Ovary (tissue), 10 donors: ENCODE measurements at places on chromosomes 16 and 17.

DNA sequence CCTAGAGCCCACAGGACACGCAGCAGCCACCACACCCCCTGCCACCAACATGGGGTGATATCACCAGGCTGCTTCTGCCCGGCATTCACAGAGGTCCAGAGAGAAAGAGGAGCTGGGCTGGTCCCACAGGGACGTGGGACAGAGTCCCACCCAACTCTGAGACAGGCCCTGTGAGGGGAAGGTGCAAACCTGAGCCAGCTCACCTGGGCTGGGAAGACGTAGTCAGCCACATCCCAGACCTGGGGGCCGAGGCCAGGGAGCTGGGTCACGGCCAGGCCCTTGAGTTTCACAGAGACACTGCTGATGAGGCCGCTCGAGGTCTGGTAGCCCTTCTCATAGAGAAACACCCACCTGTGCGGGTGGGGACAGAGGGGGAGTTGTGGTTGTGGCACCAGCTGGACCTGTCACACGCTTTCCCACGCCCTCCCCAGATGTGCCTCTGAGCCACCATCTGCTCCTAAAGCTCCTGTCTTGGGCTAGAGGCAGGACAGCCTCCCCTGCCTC, 11.2 kb downstream of the P2RX1 start:
- DNase-seq = no peak

GRCh38 chr16:76277460-76278030, 344 bp downstream of the CNTNAP4 start:
- no peak for DNase-seq

DNA sequence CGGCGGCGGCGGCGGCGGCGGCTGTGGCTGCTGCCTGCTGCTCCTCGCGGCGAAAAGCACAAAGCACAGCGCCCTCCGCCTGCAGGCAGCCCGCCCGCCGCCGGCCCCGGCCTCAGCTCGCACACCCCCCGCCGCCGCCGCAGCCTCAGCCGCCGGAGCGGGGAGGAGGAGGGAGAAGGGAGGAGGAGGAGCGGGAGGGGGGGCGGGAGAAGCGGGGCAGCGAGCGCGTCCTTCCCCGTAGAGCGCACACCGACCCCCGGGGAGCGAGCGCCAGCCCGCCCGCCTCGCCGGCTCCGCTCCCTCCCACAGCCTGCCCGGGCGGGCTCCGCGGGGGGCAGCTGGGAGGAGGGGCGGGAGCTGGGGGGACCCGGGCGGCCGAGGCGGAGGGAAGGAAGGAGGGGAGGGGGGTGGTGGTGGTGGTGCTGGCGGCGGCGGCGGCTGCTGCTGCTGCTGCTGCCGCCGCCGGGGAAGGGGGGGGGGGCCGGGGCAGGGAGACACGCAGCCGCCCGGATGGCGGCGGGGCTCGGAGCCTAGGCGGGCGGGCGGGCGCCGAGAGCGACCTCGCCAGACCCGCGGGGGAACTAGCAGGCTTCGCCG, at the start of gene UBTF:
UBTF (minus strand) TSS at position 60 of the 597 bp plus-strand sequence. CDS start 1,446 bp downstream, outside the sequence.
- DNase-seq = peak; percentile 80

DNA sequence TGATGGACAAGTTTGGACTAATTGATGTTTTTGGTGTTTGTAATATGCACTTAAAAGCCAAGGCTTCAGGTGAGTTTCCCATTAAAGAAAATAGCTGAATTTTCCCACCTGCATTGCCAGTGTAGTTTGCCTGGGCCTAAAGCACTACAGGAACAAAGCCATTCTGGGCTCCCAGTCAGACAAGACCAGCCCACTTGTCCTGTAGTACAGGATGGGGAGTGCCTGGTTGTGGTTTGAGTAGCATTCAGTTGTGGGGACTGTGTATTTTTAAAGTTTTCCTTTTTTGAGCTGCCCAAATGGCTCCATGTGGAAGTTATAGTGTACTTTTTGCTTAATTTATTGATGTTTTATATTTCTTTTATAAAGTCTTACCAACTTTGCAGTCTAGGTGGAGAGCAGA, 91.7 kb downstream of the TANGO6 start:
- no peak for DNase-seq

DNA sequence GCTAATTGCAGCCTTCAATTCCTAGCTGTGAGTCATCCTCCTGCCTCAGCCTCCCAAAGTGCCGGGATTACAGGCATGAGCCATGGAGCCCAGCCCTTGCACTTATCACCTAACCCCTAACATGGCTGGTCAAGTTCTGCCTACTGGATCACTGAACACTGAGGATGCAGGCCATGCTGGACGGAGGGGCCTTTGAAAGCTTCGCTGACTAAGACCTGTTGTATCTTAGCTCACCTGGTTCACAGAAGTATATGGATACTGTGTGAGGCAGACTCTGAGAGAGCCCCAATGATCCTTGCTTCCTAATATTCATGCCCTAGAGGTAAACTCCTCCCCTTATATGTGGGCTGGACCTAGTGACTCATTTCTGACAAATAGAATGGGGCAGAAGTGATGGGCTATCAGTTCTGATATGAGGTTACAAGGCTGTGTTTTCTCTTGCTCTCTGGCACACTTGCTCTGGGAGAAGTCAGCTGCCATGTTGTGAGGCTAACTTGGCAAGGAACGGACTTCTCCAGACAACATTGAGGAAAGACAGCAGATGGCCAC, 11.7 kb upstream of the TMIGD1 start:
- no peak for DNase-seq
